ENCODE measurements at places on chromosomes 2 and 18.

DNA sequence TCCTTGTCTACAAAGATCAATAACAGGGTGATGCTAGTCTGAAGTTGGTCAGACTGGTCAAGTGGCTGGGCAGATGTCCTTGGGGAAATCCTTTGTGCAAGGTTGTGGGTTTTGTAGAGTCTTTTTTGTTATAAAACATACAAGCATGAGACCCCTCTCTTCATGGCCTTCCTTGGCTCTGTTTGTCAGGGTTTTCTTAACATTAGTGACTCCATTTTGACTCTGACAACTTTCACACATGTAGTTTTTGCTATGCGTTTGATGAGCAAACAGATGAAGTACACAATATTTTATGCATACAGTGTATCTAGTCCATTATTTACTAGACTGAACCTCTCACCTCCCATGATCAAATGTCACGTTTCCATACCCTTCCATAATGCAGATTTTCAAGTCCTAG lies 151.2 kb upstream of the KLF7 start:
- DNase-seq: no peak

GRCh38 chr2:206981086-206981674 lies 41.9 kb downstream of the CPO start:
- DNase-seq: no peak

DNA sequence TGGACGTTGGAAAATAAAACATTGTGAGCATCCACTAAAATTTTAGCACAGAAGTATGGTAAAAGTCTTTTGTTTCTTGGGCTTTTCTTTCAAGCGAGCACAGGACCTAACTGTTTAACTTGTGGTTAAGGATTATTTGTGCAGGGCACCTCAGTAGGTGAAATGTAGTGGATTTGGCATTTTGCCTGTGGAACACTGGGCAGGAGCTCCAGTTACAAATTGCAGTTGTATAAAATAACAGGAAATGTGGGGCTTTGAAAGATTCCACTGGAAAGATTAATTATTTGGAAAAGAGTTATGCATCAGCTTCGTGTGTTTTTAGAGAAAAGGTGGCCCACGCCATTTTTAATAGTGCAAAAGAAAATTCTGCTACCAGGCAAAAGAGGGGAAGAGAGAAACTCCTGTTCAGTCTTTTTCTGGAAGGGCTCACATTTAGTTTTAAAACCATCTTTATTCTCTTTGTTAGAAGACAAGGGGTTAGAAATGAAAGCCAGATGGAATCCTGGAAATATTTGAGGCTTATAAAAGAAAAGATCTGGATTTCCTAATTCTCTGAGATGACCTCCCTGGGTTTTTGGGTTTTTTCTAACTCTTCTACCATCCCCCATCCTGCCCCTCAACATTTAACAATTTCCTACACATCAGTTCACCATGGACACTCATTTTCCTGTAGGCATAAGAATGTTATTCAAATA lies 144.3 kb upstream of the SERTAD2 start:
- no peak for DNase-seq

DNA sequence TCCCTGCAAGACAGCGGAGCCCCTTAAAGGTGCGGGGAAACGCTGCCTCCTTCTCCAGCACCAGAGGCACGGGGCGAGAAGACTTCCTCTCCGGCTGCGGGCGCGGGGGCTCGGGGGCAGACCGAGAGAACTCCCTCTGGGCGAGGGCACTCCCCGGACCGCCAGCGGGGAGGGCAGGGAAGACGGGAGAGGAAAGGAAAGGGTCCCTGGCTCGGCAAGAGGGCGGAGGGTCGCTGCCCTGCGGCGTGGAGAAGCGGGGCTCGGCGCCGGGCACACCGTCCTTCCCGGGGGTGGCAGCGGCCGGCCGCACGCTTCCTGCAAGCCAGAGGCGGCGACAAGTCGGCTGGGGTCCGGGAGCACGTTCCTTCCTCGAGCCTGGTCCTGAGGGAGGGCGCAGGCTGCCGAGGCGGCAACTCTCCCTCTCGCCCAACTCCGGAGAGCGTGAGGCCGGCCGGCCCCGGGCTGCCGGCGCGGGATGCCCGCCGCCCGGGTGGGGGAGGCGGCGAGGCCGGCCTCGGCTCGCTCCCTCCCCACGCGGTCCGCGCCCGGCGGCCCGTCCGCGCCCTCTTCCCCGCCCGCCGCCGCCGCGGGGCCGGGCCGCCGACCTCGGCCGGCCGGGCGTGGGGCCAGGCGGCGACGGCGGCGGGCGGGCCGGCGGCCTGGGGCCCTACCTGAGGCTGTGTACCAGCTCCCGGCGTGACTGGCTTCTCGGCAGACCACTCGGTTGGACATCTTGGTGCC lies 1.1 kb downstream of the MEMO1 start:
- DNase-seq: peak; percentile 14

GRCh38 chr2:8153258-8153718 lies 528.6 kb upstream of the ID2 start:
- DNase-seq: no peak

DNA sequence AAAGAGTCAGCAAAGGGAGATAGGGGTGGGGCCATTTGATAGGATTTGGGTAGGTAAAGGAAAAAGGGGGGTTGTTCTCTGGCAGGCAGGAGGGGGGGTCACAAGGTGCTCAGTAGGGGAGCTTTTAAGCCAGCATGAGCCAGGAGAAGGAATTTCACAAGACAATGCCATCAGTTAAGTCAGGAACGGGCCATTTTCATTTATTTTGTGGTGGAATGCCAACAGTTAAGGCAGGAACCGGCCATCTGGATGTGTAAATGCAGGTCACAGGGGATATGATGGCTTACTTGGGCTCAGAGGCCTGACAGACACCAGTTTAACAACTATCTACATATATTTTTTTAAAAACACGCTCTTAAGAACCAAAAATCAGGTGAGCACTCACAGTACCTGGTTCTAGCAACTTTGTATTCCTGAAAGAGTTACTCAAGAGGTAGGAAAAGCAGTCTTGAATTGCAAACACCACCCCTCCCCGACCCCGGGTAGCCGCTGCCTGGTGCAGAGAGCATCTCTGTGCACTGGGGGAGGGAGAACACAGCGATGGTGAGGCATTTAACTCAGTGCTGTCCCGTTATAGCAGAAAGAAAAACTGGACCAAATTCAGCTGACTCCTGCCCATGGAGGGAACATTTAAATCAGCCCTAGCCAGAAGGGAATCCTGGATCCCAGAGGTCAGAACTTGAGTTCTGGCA lies 414.5 kb upstream of the KLHL29 start:
- DNase-seq: no peak

DNA sequence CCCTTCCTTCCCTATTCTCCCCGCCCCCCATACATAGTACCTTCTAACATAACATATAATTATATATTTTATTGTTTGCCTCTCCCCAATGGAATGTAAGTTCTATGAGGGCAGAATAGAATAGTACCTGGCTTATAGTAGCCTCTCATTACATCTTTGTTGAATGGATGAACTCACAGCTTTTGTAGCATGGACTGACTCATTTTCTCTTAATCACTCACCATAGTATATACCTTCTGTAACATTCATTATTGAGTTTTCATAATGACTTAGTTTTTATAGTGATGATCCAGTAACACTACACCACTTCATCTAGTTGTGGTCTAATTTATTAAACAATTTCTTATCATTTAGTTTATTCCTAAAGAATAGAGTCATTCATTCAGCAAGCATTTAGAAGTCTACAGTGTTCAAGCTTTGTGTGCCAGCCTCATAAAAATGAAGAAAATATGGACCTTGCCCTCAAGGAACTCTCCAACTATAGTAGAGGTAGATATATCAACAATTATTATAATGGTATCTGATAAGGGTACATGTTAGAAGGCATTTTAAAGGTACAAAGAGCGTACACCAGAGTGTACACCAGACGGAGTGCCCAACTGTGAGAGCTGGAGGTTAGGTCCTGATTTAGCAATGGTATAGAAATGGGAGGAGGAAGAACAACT lies 31.1 kb downstream of the NCOA1 start:
- no peak for DNase-seq

DNA sequence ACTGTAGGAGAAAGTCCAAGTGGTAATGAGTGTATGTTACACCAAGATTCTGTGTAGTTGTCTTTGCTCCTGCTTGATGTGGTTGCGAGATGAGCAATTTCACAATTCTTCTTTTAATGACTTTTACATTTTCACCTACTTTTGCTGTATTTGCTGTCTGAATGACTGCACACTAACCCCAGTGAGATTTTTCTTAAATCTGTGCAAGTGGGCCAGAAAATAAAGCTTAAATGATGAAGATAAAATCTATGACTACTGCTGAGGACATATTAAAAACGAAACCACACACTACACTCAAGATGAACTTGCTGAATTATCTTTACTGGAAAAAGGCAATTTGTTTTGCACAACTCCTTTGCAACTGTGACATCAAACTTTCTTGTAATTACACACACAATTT lies 4.1 kb downstream of the LDAH start:
- DNase-seq: no peak

- no peak for DNase-seq
These were observed 39.2 kb downstream of the BIN1 start for GRCh38 chr2:127067620-127068350.

GRCh38 chr2:160890667-160891352 lies 269.4 kb upstream of the TANK start:
- DNase-seq: no peak

- no peak for DNase-seq
These were observed 38.6 kb downstream of the ST6GAL2 start for GRCh38 chr2:106847366-106847765.

DNA sequence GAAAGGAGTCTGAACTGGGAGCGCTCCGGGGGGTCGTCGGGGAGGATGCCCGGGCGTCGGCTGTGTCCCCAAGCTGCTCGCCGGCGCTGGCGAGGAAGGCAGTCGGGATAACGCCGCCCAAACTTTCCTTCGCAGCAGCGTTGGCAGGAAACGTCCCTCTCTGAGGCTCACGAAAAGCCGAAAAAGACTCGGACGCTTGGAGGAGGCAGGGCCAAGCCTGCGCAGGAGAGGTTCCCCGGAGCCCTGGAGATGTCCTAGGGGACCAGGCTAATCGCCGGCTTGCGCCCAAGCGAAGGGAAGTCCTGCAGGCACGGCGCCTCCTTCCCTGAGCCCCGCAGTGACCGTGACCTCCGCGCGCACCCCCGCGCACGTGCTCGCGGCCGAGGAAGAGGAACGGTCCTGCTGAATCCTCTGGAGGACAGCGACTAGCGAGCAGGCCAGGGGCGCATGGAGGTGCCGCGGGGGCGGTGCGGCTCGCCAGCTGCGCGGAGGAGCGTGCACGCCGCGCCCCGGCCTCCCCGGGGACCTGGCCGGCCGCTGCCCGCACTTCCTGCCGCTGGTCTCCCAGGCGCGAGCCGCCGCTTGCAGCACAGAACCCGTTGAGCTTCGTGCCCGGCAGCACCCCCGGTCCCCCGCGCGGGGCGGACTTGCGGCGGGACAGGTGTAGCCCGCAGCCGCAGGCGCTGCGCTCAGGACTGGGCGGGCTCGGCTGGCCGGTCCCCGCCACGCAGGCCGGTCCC lies at the start of gene SH3RF3:
SH3RF3 (plus strand) TSS at position 590 of the 740 bp plus-strand sequence.
- peak; percentile 78 for DNase-seq

GRCh38 chr2:173696274-173696673 lies 268.9 kb downstream of the SP3 start:
- DNase-seq: peak; percentile 61

- no peak for DNase-seq
These were observed 5.4 kb downstream of the BOLA3 start for GRCh38 chr2:74142340-74142739.

DNA sequence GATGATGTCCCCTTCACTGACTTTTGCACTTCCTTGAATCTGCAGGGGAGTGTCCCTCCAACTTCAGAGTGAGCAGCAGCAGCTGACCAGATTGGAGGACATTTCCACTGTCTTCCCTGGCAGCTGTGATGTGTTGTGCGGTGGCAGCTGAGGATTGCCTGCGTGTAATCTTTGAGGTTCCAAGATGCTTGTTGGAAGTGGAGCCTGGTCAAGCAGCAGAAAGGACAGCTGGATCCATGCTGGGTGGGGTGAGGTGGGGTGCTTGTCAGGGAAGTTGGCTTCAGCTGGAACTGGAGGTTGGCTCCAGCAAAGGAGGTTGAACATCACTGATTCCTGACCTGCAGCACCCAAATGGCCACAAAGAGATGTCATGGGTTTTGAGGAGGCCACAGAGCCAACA lies 64.8 kb downstream of the ST3GAL5 start:
- DNase-seq: no peak

- DNase-seq: peak; percentile 83
These were observed 91.5 kb upstream of the NRP2 start for GRCh38 chr2:205590759-205591158.

DNA sequence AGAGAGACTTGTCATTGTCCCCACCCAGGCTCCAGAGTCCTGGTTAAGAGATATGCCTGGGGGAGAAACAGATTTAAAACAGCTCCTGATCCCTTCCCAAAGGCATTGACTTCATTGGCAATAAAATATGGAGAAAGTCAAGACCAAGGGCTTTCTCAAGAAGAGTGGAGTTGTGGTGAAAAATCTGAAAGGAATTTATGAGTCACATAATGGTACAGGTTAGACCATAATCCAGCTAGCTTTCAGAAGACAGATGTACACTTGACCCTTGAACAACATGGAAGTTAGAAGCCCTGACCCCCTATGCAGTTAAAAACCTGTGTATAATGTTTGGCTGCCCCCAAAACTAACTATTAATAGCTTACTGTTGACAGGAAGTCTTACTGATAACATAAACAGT lies 599.1 kb upstream of the SOX11 start:
- DNase-seq: no peak

- no peak for DNase-seq
These were observed 4.6 kb downstream of the LOXL3 start for GRCh38 chr2:74548900-74549826.

- DNase-seq: no peak
These were observed 134.7 kb downstream of the EML6 start for GRCh38 chr2:54858021-54858681.

GRCh38 chr18:50656841-50657470 lies 97.1 kb downstream of the MAPK4 start:
- DNase-seq: no peak

DNA sequence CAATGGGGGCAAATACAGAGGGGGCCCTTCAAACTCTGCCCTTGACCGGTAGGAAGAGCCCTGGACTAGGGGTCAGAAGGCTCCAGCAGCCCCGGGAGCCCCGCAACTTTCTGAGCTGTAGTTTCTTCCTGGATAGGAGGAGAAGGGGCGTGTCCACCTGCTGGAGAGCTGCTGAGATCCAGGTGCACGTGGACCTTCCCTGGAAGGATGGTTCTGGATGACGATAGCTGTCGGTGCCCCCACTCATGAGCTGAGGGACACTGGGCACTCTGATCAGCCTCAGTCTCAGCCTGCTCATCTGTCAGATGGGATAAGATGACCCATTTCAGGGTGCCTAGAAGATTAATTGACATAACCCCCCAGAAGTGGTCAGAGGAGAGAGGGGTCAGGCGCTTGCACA lies 125.2 kb upstream of the HDAC4 start:
- DNase-seq: no peak

DNA sequence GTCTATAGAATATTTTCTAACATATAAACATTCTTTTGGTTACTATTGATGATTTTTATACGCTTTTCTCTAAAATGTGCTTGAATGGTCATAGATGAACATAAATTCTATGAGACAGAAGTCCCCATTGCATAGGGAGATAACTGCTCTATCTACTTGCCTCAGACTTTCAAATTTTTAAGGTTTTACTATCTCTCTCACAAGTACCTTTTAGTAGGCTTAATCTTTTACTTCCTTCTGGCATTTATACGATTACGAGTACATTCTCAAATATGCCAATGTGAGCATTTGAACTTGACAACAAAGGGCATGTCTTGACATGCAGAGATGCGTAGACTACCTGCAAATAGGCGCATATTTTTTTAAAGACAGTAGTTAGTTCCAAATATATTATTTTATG lies 935.9 kb upstream of the LRATD1 start:
- DNase-seq: no peak
